Bladder microvascular endothelial cell (primary cell): ENCODE measurements at places on chromosomes 5 and 9. TPM values are rescaled to one million over a fixed set of nuclear protein-coding genes. Genes with fewer than 3 reads are reported as not detected.

The ZBED3 gene
- total RNA-seq, result 0.65 and 2.0 TPM in 2 replicates

The PAPPA gene
- total RNA-seq, result 0.32 and 2.1 TPM in 2 replicates

The BARHL1 gene
- not detected in 2 replicates for total RNA-seq

The TNPO1 gene
- total RNA-seq, result 296 and 782 TPM in 2 replicates

The TXN gene
- total RNA-seq, result 159 and 191 TPM in 2 replicates

The GRM6 gene
- not detected in 2 replicates for total RNA-seq

The SLC36A2 gene
- not detected in 2 replicates for total RNA-seq

The SLF1 gene
- 8.3 and 10.8 TPM in 2 replicates for total RNA-seq

The ARRDC1 gene
- total RNA-seq, result 25.7 and 32.6 TPM in 2 replicates

The ECSCR gene
- 281 and 350 TPM in 2 replicates for total RNA-seq

The PHF24 gene
- total RNA-seq, result not detected in 2 replicates

The GTF3C4 gene
- total RNA-seq, result 7.8 and 16.3 TPM in 2 replicates
